Sigmoid colon (tissue), 7 donors: ENCODE measurements at places on chromosomes 3 and 15.

DNA sequence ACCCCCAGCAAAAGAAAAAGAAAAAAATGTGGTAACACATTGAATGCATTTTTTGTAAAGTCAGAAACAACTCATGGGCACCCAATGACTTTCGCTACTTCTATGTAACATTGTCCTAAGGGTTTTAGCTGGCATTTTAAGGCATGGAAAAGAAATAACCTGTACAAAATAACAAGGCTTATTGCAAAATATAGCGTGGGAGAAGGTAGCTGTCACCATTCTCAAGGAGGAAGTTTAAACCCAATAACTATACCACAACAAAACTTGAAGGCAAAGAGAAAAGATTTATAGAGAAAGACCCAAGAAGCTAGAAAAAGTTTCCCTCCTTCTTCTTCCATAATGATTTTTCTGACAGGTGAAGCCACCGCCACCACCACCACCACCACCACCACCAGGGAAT is 55.7 kb upstream of the ACP3 start:
- no peak for DNase-seq

GRCh38 chr15:49605588-49605987 is 15.0 kb downstream of the FAM227B start:
- DNase-seq = no peak

DNA sequence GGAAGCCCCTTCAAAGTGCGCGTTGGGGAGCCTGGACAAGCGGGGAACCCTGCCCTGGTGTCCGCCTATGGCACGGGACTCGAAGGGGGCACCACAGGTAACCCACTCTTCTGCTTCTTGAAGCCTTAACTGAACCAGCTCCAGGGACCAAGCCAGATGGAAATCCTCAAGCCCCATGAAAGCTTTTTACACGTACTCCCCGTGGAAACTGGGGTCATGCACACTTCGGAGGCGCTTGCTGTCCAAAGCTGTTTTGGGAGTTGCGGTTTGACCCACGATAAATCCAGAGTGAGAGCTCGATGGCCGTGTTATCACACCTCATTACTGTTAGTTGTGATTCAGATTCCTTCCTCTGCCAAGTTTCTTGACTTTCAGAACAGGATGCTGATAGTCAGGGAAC is 47.5 kb downstream of the DNASE1L3 start:
- DNase-seq = no peak

GRCh38 chr3:175413926-175414325 is 554.8 kb downstream of the NAALADL2 start:
- no peak for DNase-seq

GRCh38 chr3:11607816-11608215 is 35.9 kb downstream of the VGLL4 start:
- DNase-seq = no peak

DNA sequence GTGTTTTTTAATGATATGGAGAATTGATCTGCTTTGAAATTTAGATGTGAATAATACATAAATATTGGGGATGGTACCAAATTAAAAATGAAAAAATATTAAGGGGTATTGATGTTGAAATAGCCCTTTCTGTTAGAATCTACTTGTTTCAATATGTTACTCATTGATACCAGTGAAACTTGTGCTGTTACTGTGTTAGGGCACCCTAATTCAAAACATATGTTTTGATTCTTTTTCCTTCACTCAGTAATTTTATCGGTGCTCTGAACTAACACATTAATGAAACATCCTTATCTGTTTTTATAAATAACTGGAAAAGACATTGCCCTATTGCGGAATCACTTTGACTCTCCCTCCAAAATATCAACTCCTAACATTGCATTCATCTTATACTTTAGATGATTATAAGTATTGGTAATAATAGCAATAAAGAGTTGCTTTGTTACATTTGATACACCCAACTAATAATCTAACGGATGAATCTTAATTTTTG is 52.0 kb upstream of the CCNB2 start:
- no peak for DNase-seq

DNA sequence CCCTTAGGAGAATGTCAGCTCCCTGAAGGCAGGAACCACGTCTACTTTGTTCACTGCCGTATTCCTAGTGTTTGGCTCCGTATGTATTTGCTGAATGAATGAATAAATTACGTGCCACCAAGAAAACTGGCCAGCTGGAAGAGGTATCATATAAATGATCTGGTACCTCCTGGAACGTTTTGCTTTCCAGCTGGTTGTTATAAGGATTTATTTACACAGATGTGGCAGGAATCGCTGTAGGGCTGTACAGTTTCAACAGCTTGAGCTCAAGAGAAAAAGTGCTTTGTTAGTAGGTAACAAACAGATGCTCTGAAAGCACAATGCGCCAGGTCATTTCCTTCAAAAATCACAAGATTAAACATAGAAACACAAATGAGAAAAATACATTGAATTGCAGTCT is 108.8 kb upstream of the ATP2B2 start:
- DNase-seq = no peak

- no peak for DNase-seq
Measured at GRCh38 chr15:27045796-27046195, 74.8 kb downstream of the GABRG3 start.

GRCh38 chr3:9727041-9727595 is 4.4 kb upstream of the BRPF1 start:
- DNase-seq = no peak

DNA sequence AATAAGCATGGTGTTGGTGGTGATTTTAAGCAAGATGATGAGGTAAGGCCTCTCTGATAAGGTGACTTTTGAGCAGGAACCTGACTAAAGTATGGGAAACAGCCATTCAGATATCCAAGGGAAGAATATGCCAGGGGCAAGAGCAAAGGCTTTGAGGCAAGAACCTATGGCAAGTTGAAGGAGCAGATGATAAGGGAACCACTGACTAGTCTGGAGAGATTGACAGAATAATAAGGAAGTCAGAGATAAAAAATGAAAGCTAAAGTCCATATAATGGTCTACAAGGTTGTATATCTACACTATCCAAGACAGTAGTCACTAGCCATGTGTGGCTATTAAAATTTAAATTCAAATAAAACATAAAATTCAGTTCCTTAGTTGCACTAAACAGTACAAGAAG is 2.5 kb upstream of the C3orf38 start:
- no peak for DNase-seq

DNA sequence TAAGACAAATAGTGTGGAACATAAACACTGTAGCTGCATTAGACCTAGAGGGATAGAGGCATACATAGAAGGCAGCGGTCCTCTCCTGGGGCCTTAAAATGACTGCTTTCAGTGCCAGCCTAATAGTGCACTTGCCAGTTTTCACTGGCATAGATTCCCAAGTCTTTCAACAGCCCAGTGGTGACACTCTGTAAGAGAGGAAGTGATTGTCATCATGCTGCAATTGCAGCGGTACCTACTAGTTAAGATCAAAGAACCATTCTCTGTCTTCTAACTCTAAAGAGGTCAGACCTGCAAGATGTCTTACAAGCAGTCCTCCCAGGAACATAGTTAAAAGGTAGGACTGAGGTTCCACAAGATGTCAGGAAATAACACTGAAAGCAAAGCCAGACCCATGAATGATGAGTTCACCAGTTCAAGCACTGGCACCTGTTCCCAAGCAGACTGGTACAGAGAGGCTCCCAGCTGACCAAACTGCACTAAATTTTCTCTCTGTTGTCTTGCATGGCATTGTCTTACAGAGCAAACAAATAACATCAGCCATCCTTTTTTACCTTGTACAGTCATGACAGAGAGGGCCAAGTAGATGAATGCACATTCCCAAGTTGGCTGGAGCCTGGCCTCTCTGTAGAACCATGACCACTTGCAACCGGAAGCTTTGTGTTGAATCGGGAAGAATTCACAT is 100.5 kb upstream of the SKOR1 start:
- DNase-seq = no peak

- DNase-seq = no peak
Measured at GRCh38 chr3:190325923-190326322, 3.7 kb upstream of the CLDN1 start.

DNA sequence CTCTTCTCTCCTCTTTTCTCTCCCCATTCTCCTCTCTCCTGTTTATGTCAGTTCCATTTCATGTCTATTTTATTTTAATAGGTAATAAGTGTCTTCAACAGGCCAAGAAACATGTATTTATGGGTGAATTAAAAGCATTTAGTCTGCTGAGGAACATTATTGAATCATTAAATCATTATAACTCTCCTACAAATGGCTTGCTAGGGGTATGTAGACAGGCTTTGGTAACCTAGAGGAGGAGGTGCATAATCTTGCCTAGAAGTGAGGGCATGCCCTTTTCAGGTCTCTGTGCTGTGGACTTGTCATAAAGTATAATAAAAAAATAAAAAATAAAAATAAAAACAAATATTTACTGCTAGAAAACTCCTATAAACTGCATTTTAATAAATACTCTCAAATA is 88.9 kb upstream of the SNTN start:
- no peak for DNase-seq

- no peak for DNase-seq
Measured at GRCh38 chr3:11919390-11919789, 72.7 kb upstream of the TAMM41 start.

DNA sequence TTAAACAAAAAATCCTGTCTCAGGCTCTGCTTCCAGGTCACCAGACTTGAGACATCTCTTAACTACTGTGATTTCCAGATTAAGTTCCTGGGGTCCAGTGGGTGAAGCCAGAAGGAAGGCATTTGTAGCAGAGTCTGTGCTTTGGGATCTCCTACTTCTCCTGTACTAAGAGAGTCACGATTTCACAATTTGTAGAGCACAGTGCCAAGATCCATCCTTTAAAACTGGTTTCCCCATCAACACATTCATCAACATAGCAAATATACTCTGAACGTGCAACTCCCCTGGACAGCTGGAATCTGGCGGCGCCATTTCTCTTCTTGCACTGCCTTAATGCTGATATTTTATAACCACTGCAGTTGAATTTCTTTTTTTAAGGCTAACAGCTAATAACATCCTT is 33.2 kb downstream of the CDCP1 start:
- no peak for DNase-seq

DNA sequence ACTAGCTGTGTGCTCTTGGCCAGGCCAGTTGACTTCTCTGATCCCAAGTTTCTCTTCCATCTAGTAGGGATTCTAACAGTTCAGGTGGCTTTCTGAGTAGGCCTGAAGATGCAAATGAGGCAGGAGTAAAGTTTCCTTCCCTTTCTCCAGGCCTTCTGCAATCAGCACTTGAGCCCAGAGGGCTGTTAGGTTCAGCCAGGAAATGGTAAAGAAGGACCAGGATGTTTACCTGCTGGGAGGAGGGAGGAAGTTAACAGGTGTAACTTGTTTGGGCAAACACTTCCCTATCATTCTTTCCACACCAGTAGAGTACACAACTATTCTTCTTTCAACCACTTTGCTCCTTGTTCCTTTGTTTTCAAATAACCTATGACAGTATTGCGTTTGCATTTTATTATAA is 13.3 kb upstream of the TNFSF10 start:
- no peak for DNase-seq

DNA sequence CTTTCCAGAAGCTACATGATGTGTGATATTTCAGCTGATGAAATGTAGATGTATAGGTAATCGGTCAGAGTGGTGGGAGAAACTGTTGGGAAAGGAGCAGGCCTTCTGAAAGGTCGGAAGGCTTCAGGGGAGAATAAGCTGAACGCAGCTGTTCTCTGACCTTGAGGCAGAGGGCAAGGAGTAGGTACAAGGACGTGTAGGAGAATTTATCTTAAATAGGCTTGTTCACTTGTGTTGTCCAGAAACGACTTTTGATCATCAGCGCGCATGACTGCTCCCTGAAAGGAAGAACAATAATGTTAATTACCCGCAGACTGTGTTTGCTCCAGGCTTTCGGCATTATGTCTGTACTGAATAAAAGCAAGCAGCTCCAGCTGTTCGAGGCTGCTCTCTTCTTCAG is 39.6 kb downstream of the GPR160 start:
- DNase-seq = no peak

DNA sequence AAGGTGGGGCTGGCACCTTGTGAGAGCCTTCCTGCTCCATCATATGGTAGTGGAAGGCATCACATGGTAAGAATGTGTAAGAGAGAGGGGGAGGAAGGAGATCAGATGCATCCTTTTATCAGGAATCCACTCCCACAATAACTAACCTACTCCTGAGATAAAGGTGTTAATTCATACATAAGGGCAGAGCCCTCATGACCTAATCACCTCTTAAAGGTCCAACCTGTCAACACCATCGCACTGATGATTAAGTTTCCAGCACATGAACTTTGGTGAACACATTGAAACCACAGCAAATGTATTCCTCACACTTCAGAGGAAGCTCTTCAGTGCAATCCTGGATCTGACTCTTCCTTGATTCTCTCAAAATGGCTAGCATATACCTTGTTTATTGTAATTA is 55.4 kb downstream of the PLSCR2 start:
- no peak for DNase-seq

DNA sequence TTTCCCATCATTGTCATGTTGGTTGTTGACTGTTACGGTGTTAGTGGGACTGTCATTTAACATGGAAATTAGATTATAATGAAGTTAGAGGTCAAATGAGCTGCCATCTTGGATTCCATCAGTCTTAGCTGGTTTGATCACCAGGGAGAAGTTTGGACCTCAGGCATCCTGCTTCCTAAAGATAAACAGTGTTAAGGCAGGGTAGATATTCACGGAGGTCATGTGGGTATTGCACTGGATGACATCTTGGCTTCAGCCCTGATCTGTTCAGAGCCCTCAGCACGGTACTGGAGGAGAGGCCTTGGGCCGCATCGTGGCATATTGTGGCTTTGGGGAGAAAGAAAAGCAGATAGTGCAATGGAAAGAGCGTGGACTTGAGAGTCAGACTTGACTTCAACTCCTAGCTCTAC is 11.1 kb upstream of the MUC20 start:
- no peak for DNase-seq

GRCh38 chr15:77821188-77821958 is 188.7 kb upstream of the LINGO1 start:
- DNase-seq = no peak

DNA sequence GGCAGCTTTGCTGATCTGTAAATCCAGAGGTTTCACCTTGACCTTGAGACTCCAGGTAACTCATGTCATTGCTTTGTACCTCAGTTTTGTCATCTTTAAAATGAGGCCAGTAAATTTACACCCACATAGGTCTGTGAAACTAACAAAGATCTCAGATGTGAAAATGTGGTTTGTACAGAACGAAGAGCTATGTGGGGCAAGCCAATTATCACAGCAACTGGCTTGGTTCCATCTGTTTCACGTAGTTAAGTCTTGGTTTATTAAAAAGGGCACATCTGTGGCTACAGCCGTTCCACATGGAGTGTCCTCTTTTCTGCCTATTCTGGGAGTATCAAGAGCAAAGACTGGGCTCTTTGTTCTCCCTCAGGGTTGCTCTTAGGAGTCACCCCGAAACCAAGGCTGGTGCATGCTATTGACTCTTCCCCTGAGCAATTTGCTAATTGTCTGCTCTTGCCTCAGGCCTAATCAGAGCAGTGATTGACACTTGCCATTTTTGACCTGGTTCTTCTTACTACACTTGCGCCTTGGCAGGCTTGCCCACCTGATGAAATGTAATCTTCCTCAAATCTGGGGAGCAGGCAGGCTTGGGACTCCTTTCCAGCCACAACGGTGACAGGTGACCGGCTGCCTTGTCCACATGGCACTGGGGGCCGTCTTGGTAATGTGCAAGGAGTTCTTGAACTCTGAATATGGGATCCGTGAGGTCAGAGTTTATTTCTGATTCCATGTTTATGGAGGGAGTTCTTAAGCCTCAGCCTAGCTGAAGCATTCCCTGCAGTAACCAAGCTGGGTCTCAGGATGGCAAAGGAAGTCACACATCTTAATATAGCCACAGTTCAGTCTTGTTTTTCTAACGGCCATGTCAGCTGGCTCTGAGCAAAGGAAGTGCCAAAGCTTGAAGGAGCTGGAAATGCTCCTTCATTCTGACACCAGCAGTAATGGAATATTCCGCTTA is 40.1 kb downstream of the EAF1 start:
- DNase-seq = no peak

- no peak for DNase-seq
Measured at GRCh38 chr3:60434950-60435349, 816.3 kb downstream of the FHIT start.
